Right cardiac atrium (tissue), 5 donors: ENCODE measurements at places on chromosomes 13 and 19. TPM values are rescaled to one million over a fixed set of nuclear protein-coding genes. Genes with fewer than 3 reads are reported as not detected.

Gene INTS6
- total RNA-seq: 29.3 TPM

DNA sequence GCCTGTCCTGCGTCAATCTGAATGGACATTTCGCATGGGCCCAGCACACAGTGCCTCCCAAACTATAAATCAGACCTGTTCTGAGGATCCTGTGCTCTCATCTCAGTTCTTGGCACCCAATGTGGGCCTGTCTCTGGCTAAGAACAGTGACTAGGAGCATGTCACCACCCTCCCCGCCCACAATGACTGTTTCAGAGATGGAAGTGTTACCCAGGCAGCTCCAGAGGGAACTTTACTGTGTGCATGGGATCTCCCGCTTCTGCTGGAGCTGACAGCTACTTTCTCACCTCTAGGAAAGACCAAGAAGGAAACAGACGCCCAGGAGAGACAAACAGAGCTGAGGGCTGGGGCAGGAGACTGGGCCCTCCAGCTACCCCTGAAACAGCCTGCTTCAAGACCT lies 45.0 kb downstream of the KCTD15 start:
- DNase-seq: no peak

- DNase-seq: no peak
These were observed 57.4 kb upstream of the ZNF536 start for GRCh38 chr19:30314805-30315155.

Gene SPRED3
- 2.3 TPM for total RNA-seq

Gene FGF22
- 0.34 TPM for total RNA-seq

DNA sequence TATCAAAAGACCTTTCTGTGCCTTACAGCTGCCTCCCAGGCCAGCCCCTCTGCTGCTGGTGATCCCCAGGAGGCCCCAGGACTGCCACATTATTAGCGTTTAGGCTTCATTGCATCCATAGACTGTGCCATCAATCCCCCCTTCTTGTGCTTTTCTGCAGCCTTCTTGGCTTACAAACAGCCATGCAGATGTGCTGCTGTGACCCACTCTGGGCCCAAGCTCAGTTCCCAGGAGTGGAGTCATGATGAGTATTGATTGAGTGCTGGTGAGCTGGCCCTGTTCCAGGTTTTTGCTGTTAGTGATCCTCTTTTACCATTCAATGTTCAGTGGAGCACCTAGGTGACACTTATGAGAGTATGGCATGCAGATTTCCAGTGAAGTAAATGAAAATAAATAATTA lies 59.9 kb upstream of the SLAIN1 start:
- no peak for DNase-seq

Gene TLE5
- 1,020 TPM for total RNA-seq

- no peak for DNase-seq
These were observed 311.9 kb downstream of the MTUS2 start for GRCh38 chr13:29131881-29132668.

Gene TNFSF9
- total RNA-seq: 0.91 TPM

- no peak for DNase-seq
These were observed 159.6 kb downstream of the FOXO1 start for GRCh38 chr13:40506592-40507446.

GRCh38 chr13:91934354-91934753 lies 535.9 kb downstream of the GPC5 start:
- DNase-seq: no peak

DNA sequence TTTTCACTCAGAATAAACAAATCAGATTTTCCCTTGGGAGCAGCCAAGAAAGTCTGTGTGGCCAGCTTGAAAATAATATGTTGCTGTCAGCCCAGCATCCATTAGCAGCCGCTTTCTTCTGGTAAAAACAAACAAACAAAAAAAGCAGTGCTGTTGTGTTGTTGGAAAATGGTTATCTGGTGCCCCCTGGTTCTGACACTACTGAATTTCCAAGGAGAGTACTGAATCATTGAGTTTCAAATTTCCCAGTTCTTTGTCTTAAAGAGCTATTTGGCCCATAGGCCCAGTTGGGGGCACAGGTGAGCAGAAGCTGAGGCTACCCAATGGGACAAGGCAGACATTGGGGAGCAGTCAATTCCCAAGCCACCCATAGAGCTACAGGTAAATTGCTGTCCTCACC lies 995.9 kb downstream of the UQCRFS1 start:
- DNase-seq: no peak

Gene LRG1
- 0.26 TPM for total RNA-seq

DNA sequence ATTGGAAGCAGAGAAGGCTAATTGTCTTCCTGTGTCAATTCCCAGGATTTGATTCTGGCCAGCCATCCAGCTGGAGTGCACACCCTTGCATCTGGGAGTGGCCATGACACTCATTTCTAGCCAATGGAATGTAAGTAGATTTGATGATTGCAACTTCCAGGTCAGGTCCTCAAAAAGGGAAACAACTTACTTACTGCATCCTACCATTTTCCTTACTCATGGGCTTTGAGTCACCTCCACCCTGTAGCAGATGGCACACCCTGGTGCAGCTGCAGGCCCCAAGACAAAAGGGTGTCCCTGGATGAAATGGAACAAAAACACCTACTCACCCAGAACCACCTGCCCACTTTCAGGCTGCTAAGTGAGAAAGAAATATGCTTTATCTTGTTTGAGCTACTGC lies 27.3 kb upstream of the MPHOSPH8 start:
- DNase-seq: no peak

DNA sequence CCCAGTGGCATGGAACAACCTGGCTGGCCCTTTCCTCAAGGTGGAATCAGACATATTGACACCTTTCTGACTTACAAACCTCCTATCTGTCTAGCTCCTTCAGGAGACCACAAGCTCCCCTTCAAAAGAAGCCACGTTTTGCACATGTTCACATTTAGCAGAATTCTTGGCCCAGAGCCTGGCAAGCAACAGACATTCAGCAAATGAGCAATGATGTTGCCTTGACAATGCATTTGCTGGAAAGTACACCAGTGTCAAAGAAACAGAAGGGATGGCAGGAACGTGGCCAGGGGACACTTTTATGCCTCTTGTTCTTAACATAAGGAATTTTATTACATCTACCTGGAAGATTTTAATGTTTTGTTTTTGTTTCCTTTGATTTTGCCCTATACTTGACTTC lies 85.5 kb upstream of the FGF14 start:
- DNase-seq: no peak

- no peak for DNase-seq
These were observed 345.4 kb downstream of the KCNRG start for GRCh38 chr13:50360637-50361036.

DNA sequence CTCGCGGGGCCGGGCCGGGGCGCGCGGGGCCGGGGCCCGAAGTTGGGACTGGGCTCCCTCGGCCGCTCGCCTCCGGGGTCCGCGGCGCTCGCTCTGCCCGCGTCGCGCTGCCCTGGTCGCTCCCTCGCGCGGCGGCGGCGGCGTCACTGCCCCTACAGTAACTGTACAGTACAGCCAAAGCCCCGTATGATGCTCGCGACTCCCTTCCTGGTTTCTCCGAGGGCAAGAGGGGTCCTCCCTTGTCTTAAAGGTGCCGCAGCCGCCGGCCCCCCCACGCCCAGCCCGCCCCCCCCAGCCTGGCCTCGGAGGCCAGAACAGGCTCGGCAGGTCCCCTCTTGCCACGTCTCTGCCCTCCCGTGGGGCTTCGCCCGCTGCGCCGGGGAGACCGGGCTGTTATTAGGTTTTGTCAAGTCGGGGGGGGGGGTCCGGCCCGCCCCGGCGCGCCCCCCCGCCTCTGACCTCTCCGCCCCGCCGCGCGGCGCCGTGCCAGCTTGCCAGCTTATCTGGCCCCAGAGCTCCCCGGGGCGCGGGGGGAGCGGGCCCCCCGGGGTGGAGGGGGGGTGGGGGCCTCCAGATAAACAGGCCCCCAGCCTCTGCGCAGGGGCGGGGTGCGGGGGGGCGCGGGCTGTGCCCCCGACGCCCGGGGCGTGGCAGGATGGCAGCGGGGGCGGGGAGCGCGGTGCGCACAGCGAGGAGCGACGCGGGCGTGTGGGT lies at the start of gene ZBTB7A:
ZBTB7A (minus strand) TSS at position 218 of the 714 bp plus-strand sequence. CDS start 11,667 bp downstream, outside the sequence.
- DNase-seq: peak; percentile 95

DNA sequence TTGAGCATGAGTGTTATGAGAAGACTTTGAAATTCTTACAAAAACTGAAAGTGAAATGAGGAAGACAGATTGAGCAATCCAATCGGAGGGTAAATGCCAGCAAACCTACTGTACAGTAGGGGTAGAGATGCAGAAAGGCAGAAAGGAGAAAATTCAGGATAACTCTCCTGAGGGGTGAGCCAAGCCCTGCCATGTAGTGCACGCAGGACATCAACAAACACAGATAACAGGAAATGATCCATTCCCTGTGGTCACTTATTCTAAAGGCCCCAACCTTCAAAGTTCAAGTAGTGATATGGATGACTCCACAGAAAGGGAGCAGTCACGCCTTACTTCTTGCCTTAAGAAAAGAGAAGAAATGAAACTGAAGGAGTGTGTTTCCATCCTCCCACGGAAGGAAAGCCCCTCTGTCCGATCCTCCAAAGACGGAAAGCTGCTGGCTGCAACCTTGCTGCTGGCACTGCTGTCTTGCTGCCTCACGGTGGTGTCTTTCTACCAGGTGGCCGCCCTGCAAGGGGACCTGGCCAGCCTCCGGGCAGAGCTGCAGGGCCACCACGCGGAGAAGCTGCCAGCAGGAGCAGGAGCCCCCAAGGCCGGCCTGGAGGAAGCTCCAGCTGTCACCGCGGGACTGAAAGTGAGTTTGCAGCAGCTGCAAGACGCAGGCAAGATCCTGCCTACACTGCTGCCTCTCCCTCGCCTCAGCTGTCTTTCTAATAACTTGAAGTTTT lies at the start of gene TNFSF13B:
TNFSF13B (plus strand) TSS at position 118 of the 728 bp plus-strand sequence; CDS start at position 296, 178 bp downstream.
- peak; percentile 74 for DNase-seq

- no peak for DNase-seq
These were observed 19.9 kb upstream of the CYP4F8 start for GRCh38 chr19:15595069-15595468.

- DNase-seq: no peak
These were observed 53.6 kb downstream of the NWD1 start for GRCh38 chr19:16773259-16773658.

- no peak for DNase-seq
These were observed 930.5 kb upstream of the SLITRK1 start for GRCh38 chr13:84812789-84813188.

GRCh38 chr13:103315711-103316110 lies 249.5 kb upstream of the SLC10A2 start:
- DNase-seq: no peak
